ENCODE measurements at places on chromosomes 3 and 15.

DNA sequence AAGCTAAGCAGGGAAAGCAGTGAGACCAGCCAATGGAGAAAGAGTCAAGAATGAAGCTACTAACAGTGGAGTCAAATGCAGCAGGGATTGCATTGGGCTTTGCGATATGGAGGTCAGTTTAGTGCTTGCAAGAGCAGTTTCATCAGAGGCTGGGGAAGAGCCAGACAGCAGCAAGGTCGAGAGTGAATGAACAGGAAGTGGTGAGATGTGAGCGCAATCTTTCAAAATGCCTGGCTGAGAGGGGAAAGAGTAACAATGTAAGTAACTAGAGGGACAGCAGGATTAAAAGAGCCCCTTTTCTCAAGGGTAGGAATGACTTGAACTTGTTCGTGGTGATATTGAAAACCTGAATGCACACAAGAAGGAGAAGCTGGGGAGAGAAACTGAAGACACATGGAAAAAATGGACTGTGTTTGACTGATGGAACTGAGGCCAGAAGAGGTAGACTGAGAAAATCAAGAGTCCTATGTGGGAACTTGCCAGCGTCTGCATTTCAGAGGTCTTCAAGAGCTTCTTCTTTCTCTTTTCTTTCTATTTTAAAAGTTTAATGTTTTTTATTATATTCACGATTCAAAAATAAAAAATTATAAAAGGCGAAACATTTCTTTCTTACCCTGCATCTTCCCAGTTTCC is 30.6 kb upstream of the GPR160 start:
- no peak for DNase-seq

DNA sequence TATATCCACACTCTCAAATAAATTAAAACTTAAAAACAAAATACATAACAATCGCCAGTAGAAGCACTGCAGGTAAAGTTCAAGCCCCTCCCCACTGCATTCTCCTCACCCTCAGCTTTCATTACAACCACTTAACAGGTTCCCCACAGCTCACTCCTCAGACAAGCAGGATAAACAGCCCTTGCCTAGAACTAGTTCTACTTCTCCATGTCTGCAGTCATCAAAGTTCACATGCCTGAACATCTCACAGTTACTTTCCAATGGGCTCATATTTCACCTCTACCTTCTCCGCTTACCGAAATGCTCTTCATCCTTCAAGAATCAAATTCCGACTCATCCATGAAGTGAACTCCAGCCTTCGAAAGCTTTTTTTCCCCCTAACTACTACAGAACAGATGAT is 4.1 kb downstream of the YEATS2 start:
- DNase-seq, result no peak

- no peak for DNase-seq
Measured at GRCh38 chr15:83275412-83275811, 9.1 kb downstream of the BNC1 start.

GRCh38 chr3:101940521-101941317 is 91.4 kb downstream of the NFKBIZ start:
- peak; percentile 13 for DNase-seq

GRCh38 chr3:185308126-185308754 is 54.4 kb upstream of the EHHADH start:
- DNase-seq, result no peak

GRCh38 chr3:127473244-127474024 is 117.1 kb downstream of the TPRA1 start:
- DNase-seq, result no peak

- DNase-seq, result no peak
Measured at GRCh38 chr3:196339493-196340254, 1.5 kb upstream of the TM4SF19 start.

DNA sequence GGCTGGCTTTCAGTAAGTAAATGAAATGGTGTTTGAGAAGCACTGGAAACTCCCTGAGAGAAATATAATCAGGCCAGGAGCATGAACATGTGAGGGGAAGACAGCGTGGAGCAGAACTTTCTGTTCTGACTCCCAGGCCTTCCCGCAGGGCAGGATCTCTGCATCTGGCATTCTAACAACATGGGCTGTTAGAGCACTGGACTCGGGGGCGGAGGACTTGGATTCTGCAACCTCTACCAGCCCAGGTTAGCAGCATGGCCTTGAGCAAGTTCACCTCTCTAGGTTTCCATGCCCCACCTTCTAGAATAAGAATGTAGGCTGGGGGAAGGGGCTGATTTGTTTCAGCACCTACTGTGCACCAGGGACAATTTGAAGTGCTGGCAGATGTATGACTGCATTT is 12.5 kb upstream of the BFSP2 start:
- no peak for DNase-seq

DNA sequence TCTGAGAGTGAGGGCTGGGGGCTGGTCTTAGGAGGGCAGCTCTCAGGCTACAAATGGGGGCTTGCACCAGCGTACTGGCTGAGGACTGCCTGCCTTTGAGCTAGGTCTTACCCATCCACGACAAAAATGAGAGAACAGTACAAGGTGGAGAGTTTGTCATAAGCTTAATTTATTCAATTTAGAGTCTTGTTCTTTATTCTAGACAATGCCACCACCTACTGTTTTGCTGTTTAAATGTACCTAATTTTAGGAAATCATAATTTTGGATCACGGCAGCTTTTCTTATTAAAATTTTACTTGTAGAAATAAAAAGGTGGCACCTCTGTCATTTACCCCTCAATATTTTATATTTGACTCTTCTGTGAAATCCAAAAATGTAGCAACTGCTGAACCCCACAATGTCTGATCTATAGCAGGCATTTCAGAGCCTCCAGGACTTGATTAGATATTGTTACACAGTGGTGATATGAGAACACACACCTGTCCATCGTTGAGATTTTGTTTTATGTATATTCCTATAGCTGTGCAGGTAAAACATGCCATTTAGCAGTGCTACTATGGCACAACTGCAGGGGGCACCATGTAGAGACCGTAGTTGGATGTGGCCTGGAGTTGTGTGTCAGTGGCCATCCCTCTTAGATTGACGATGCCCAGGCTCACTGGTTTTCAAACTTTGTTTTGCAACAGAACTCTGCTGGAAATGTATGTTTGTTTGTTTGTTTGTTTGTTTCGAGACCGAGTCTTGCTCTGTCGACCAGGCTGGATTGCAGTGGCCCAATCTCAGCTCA is 88.6 kb downstream of the SLCO3A1 start:
- DNase-seq, result no peak

GRCh38 chr3:119352034-119352609 is 57.9 kb downstream of the ARHGAP31 start:
- DNase-seq, result no peak

DNA sequence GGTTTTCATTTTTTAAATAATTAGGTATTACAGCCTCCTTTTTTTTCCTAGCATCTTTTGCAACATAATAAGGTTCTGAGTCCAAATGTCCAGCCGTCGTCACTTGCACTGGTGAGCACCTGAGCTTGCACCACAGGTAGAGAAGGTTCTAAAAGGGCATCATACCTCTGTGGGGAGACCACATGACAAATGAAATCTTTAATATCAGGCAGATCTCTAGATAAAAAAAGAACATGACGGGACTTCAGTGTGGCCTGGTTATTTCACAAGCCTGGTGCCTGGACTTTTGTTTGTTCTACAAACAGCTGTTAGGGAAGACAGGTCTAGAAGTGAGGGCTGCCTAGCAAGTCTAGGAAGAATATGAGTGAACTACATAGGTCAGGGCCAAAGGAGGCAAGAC is 3.6 kb downstream of the ZBED2 start:
- no peak for DNase-seq

GRCh38 chr3:195699860-195700259 is 20.9 kb upstream of the MUC20 start:
- DNase-seq, result no peak

DNA sequence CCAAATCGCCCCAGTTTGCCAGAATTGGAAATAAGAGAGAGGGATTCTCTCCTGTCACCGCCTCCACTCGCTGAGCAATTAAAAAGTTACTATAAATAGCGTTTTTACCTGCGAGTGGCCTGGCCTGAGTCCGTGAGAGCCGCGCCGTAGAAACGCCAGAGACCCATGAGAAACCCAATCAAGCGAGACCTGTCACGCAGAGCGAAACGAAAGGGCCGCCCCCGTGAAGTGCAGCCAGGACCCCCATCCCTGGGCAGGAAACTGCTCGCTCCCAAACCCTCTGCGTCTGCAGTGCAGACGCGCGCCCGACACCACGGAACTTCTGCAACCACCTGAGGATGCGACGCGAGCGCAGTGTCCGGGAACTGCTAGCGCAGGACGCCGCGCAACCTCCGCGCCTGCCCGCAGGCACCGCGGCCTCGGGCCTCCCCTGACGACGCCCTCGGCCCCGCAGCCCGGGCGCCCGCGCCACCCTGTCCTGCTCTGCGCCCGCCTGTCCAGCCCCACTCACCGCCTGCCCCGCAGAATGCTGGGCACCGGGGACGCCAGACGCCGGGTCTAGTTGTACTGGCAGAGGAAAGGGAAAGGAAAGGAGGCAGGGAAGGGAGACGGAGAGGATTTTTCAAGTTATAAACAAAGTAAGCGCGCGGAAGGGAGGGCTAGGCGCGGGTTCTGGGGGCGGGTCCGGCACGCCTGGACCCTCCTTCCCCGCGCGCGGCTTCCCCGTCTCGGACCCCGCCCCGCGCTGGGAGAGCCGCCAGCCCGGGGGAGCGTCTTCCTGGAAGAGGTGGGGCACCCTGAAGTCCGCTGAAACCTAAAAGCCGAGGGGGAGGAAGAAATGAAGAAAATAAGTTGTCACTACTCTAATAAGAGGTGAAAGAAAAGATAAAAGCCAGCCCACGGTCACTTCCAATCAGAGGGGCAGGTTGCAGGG is at the start of gene PLSCR4:
TSS of gene PLSCR4 (minus strand) at position 657 of the 934 bp plus-strand sequence. CDS start 29,034 bp downstream, outside the sequence.
- no peak for DNase-seq

DNA sequence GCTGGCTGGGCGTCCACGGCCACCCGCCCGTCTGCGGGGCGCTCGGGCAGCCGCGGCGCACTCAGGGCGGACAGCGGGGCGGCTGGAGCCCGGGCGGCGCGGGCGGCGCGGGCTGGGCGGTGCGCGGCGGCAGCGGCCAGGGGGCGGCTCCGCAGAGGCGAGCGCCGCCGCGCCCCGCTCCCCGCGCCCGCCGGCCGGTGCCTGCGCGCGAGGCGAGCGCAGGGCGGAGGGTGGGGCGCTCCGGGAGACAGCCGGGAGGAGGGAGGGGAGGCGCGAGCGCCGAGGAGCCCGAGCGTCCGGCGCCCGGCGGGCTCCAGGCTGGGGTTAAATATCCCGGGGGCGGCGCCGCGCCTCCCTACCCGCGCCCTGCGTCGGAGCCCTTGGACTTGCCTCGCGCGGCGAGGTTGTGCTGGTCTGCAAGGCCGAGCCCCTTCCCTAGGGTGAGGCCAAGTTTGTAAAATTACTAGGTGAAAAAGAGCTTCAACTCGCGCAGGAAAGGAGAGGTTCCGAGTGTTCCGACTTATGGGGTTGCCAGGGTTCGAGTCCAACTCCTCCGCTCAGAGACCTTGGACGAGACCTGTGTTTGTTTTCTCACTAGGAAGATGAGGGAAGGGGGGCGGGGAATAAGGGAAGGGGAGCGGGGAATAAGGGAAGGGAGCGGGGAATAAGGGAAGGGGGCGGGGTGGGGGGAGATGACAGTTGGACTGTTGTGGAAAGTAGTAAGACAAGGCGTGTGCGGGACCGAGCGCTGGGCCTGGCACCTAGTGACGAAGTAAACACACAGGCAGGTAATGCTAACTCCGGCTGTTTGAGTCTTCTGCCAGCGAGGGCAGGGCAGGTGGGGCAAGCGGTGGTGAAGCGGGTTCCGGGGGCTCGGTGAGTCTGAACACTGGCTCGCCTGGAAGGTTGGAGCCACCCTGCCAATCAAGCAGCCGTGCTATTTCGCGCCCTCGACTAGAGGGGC is at the start of gene TNFAIP8L3:
TSS of gene TNFAIP8L3 (minus strand) at position 301 of the 964 bp plus-strand sequence. CDS start 311 bp downstream, outside the sequence.
- no peak for DNase-seq

GRCh38 chr3:57967590-57967989 is 40.6 kb upstream of the FLNB start:
- DNase-seq, result no peak

DNA sequence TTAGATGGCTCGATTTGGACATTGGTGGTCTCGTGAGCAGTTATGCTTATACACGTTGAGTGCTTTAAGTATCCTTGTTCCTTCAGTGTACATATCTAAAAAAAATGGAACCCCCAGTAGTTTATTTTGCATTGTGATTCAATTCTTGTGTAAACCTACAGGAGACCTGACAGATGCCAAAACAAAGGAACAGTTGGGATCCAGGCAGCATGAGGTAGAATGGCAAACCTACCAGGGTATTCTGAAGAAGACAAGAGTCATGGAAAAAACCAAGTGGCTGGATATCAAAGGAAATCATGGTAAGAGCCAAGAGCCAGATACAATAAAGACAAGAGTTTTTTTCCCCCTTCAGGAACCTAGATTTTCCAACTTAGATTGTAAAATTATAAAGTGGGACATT is 2.0 kb downstream of the TMEM62 start:
- no peak for DNase-seq

DNA sequence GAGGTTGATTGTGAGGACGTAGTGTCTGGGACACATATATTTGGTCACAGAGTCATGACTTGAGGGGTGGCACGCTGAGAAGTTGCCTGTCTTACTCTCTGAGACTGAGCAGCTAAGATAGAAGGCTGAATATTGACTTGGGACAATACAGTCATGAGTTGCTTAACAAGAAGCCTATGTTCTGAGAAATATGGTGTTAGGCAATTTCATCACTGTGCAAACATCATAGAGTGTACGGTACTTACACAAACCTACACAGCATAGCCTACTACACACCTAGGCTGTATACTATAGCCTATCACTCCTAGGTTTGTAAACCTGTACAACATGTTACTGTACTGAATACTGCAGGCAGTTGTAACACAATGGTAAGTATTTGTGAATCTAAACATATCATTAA is 30.3 kb upstream of the SPESP1 start:
- DNase-seq, result no peak

DNA sequence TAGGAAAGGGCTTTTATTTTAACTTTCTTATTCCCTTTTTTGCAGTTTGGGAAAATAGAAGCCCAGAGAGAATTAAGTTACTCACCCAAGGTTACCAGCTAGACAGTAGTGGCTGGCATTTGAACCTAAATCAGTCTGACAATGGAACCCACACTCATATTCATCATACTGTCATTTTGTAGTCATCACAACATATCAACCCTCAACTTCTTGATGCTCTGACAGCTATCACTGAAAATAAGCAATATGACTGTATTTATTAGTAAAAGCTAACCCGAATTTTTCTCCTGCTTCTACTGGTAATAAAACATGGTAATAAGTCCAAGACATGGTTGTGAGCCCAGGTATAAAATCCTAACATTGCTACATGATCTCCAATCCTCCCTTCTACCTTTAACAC is 585.8 kb upstream of the UBE2E2 start:
- no peak for DNase-seq

DNA sequence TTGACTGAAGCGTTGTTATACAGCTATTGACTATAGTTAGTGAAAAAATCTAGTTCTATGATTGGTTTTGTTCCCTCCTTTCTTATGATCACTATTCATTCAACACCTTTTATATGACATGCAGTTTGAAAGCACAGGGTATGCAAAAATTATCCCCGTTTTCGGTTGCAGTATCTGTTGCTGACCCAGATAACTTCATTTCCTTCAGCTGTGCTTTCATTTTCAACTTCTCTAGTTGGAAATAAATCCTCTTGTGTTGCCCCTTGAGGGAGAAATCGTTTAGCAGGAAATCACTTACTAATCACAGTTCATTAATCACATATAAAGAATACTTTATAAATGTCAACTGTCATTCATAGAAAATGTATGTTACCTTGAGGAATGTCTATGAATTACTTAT is 55.1 kb downstream of the MBNL1 start:
- DNase-seq, result no peak

GRCh38 chr15:80175436-80175835 is 22.6 kb downstream of the FAH start:
- DNase-seq, result no peak
